ENCODE measurements at places on chromosomes 16 and 17.
A peak's percentile ranks its signal among the peaks of the same experiment; 100 is the strongest.

DNA sequence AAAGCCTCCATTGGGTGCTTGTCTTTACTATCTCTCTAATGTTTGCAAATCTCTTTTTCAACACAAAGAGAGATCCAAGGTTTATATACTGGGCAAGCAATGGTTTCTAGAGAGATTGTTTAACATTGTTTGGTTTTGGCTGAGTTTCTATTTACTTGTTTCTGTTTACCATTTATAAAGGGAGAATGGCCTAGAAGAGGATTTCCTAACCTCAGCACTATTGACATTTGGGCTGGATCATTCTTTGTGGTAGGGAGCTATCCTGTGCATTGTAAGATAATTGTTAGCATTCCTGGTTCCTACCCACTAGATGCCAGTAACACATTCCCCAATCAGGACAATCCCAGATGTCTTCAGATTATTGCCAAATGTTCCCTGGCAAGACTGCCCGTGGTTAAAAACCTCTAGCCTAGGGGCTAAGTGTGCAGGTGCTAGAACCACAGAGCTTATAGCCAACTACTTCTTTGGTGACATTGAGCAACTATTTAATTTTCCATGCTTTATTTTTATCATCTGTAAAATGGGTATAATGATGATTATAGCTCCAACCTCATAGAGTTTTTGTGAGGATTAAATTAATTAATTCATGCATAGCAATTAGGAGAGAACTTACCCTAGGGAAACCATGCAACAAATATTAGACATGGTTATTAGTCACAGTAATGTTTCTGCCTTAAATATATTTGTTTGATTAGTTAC is 413.9 kb upstream of the MAF start:
- DNase-seq = no peak

- DNase-seq = no peak
These were observed 14.1 kb downstream of the CD7 start for GRCh38 chr17:82302991-82303943.

- peak; percentile 58 for DNase-seq
These were observed 650 bp downstream of the KIAA0753 start for GRCh38 chr17:6639586-6640535.

GRCh38 chr17:61331886-61332285 is 67.8 kb upstream of the TBX2 start:
- no peak for DNase-seq

- no peak for DNase-seq
These were observed 103.6 kb upstream of the C16orf82 start for GRCh38 chr16:26963109-26963508.

DNA sequence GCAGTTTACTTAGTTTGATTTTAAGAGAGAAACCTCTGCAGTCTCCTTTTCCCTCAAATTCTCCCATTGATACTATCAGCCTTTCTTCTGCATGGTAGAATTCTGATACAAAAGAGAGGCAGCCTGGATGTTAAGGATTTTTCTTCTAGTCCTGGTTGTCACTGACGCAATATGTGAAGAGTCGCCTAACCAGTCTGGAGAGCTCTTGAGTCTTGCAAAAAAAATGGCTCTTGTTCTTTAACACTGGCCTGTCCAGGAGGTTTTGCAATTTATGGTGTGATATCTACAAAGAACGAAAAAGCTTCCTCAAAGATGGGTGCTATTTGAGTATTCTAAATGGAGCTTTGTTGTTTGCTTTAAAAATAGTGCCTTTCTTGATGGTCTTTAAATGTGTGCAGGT is 28.9 kb downstream of the COX10 start:
- DNase-seq = no peak

GRCh38 chr16:11256661-11257130 is 692 bp upstream of the SOCS1 start:
- peak; percentile 75 for DNase-seq

- DNase-seq = peak; percentile 45
These were observed 71.1 kb downstream of the N4BP1 start for GRCh38 chr16:48538746-48539484.

GRCh38 chr17:58210922-58211321 is 8.1 kb downstream of the MKS1 start:
- no peak for DNase-seq

DNA sequence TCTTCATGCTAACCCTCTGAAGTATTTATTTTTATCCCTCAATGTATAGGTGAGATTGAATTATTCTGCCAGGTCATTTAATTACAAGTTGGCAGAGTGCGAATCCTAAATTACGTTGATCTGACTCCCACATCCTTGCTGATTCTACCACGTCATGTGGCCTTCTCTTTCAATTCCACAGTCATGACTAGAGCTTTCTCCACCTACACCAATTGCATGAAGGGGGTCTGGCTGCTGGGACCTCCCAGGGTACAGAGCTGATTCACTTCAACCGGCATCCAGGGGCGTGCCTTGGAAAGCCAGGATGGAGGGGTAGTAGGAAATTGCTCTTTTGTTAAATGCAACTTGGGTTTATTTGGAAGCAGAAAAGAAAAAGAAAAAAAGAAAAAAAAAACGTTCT is 41.1 kb upstream of the CDH13 start:
- DNase-seq = no peak

DNA sequence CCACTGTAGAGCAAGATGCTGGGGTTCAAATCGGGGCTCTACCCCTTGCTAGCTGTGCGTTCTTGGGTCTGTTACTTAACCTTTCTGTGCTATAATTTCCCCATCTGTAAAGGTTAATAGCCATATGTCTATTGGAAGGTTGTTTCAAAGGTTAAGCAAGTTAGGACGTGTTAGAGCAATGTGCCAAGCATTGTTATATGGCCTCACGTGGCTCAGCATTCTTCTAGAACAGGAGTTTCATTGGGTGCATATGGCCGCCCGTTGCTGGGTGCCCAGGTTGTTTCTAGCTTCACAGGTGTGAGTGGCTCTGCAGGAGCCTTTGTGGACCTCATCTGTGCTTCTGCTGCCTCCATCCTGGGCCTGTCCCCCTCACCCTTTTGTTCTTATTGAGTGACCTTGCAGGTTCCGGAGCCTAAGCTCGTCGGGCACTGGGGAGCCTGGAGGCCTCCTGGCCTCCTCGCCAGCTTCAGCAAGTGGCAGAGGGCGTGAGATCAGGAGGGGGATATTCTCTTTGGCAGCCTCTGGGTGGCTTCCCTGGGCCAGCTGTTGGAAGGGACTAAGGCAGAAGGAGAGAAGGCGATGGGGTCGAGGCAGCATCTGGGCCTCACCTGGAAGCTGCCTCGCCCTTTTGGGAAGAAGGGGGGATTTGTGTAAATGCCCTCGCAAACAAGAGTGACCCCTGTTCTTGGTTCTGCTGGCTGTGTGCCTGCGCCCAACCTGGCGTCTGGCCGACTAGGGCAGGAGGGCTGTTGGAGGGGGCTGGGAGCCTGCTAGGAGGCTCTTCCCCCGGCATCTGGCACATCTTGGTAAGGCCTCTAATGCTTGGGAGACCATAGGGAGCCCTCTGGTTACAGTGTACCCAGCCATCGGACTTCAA is 80.2 kb upstream of the CIBAR2 start:
- no peak for DNase-seq

DNA sequence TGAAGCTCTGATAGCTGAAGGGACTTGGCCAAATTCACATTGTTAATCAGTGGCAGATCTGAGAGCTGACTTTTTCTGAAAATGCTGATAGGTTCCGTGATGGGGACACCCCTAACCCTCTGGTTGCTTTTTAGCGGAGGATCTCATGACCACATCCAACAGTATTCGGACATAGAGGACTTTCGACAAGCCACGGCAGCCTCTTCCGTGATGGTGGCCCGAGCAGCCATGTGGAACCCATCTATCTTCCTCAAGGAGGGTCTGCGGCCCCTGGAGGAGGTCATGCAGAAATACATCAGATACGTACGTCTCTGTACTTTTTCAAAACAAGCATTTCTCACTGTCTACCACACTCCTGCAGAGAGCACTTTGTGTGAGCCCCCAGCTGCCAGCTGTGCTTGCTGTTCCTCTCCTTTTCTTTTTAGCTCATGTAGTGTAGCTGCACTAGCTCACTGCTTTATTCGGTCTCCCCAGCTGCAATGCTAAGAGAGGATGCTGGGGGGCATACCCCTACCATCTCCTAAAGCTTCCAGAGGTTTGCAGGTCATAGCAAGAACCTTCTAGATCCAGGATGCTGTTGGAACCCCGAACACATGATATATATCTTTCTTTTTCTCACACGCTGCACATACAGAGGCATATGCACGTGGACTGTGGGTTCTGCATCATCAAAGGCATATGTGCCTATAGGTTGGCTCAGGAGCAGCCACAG is 14.2 kb upstream of the NFATC3 start:
- no peak for DNase-seq

DNA sequence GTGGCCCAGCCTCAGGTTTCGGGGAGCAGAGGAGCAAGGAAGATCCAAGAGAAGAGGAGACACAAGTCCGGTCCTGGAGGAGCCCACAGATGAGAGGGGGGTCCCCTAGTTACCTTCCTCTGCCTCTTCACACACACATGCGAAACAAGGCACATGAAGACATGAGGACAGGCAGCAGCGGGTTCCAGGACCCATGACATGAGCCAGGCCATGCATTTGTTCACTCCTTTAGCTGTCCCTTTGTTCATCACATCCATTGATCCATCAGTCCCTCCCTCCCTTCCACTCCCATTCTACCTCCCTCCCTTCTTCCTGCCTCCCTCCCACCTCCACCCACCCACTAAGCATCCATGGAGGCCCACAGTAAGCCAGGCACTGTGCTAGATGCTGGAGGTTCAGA is 9.4 kb downstream of the PPY start:
- DNase-seq = no peak

GRCh38 chr17:18250259-18250658 is 8.3 kb downstream of the FLII start:
- no peak for DNase-seq

DNA sequence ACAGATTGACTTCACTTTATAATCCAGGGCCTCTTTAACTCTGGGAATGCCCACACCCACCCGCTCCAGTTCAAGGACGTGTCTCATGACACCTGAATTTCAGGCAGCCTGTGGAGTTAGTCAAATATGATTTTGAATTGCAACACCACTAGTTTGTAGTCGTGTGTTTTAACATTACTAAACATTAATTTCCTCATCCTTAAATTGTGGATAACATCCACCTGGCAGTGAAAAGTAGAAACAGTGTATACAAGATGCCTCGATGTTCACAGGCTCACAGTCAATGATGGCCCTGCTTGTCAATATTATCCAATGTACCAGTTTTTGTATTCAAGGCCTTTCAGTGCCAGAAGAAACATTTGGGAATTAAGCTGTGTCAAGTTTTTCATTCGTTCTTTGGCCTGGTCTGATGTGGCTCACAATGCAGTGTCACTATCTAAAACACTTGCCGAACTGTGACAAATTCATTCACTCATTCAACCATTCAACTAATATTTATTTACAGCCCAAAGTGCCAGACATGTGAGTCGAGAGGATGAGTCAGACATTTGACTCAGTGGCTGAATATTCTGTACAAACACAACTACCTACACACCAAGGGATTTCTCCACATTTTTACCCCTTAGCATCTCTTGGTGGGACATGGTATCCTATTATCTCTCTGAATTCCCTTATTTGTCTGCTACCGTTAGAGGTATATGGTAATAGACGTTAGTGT is 1.4 kb downstream of the MEIOB start:
- no peak for DNase-seq

GRCh38 chr17:19945009-19945626 is 32.5 kb downstream of the AKAP10 start:
- DNase-seq = no peak

DNA sequence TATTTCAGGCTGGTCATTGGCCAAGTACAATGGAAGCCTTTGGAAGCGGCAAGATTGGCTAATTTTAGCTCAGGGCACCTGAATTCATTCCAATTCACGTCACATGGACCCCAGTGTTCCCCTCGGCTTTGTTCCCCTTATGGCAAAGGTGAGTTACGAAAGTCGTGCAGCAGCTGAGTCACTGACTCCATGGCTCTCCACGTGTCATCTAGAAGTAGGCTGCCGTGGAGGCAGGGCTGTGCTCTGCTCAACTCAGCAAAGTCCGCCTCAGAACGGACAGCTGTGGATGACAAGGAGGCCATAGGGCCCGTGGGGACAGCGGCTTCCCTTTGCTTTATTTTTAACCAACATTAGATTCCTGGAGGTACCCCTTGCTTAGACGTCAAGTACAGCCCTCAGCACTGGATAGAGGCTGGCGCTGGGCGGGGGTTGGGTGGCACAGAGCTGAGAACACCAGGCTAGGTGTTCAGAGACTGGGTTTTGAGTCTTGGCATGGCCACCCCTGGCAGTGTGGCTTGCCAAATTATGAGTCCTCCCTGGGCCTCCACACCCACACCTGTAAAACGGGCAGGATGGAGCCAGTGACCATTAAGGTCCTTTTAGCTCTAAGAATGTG is 23.6 kb downstream of the ADAD2 start:
- no peak for DNase-seq

DNA sequence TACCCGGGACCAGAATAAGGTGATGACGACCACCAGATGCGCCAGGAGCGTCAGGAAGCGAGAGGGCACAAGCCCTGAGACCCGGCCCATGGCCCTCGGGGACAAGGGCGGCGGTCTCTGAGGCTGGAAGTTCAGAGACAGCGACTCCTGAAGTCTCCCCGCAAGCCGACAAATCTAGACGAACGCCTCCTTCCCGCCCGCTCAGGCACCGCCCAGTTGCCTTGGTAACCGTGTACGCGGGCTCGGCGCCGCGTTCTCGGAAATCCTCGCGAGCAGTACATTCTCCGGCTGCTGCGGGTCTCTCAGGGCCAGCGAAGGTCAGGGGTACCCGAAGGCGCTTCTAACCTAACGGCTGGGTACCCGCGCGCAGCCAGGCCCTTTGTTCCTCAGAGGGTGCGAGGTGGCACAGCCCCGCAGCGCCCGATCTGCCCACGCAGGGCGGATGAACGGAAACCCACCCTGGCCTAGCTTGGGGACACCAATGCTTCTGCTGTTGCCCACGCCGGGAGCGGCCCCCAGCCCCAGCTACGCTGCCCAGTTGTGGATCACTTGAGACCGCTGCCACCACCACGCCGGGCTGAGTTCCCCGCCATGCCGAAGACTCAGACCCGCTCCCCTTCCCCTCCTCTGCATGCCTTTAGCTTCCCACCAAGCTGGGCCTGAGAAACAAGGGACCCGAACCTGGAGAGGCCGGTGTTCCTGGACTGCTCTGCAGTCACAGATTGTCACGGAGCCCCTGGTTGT is at the start of gene TMEM107:
TSS of gene TMEM107 (minus strand) at position 184 of the 744 bp plus-strand sequence. CDS start at position 90, 94 bp downstream.
- DNase-seq = peak; percentile 94

All from HAP-1 (cell line).